Stimulated activated CD8-positive, alpha-beta memory T cell treated with anti-CD3 and anti-CD28 coated beads, Interleukin-4, amount 100 ng/mL, for 1 hour (primary cell): ENCODE measurements at places on chromosomes 16 and 17.

DNA sequence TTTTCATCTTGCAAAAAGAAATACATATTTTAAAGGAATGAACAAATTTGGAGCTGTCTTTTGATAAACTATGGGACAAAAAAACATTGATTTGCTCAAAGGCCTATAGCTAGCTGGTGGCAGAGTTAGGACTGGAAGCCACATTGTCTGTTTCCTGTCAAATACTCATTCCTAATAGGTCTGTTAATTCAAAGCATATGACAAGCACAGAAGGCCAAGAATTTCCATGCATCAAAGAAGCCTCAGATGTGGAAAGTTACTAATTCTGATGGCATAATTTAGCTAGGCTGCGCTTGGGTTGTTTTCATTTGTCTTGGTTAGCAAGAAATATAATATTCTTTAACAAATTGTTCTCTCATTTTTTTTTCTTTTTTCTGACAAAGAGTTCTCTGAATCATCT lies 98.0 kb downstream of the CDK5R1 start:
- DNase-seq: no peak

- DNase-seq: no peak
These were observed 188.4 kb upstream of the MAF start for GRCh38 chr16:79788949-79789348.

- DNase-seq: no peak
These were observed 10.9 kb downstream of the USP22 start for GRCh38 chr17:21031756-21032396.

- no peak for DNase-seq
These were observed 137.0 kb upstream of the TP53TG3D start for GRCh38 chr16:32116080-32116479.

GRCh38 chr17:32646941-32647340 lies 160.1 kb downstream of the CDK5R1 start:
- DNase-seq: no peak

GRCh38 chr16:82440336-82440735 lies 186.4 kb upstream of the CDH13 start:
- DNase-seq: no peak

GRCh38 chr17:48176471-48176855 lies 68.9 kb downstream of the SNX11 start:
- no peak for DNase-seq

- DNase-seq: no peak
These were observed 33.6 kb downstream of the HAPSTR1 start for GRCh38 chr16:9124908-9125584.

- no peak for DNase-seq
These were observed 637 bp downstream of the PLCG2 start for GRCh38 chr16:81779536-81780320.

GRCh38 chr16:17607609-17608008 lies 136.8 kb upstream of the XYLT1 start:
- DNase-seq: no peak
